Activated CD4-positive, alpha-beta T cell treated with anti-CD3 and anti-CD28 coated beads for 36 hours (primary cell): ENCODE measurements at places on chromosomes 11 and 22.

DNA sequence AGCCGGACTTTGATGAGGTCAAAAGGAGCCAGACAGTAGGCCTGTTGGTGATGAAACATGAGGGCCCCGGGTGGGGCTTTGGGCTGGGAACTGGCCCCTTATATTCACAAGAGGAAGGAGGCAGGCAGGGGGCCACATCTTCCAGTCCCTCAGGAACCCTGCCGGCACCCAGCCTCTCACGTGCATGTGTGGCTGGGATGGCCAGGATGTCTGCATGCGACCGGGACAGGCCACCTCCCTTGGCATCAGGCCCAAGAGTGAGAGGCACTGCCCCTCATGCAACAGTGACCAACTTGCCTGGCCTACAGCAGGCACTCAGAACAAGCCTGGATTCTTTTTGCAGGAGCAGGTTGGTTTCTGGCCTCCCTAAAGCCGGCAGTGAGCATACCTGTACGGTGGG is 5.4 kb downstream of the SLC25A45 start:
- no peak for DNase-seq

DNA sequence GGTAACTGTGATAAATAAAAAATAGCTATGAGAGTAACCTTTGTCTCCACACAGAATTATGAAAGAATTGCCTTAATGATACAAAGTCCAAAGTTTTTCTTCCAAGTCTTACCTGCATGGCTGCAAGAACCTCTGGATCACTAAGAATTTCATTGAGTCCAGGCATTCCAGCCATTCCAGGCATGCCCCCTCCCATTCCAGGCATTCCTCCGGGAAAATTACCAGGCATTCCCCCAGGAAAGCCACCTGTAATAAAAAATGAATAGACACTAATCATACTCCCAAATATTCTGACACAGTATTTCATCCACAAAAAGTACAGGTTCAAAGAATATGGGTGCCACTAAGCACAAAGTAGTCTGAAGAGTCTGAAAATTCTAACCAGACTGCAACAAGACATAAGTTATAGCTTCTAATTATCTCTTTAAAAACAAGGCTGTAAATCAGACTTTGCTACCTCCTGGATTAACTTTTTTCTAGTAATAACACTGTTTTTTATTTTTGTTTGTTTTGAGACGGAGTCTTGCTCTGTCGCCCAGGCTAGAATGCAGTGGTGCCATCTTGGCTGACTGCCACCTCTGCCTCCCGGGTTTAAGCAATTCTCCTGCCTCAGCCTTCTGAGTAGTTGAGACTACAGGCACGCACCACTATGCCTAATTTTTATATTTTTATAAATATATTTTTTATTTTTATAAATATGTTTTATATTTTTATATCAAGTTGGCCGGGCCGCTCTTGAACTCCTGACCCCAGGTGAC is 8.0 kb upstream of the SLC25A17 start:
- DNase-seq = no peak

GRCh38 chr11:113317339-113317738 is 3.0 kb downstream of the TTC12 start:
- no peak for DNase-seq

DNA sequence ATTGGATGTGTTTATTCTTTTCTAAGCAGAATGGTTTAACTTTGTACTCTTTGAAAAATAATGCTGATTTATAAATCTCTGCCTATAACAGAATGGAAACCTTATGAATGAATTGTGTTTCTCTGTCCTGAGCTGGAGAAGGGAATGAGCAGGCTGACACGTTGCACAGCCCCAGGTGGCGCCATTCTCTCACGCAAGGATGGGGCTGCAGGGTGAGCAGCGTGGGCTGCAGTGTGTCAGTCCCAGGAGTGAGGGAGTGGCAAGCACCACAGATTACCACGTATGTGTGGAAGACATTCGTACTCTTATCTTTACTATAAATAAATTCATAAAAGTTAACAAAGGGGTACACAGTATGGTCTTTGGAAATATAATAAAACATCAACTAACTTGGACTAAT is 33.4 kb downstream of the FDX1 start:
- peak; percentile 67 for DNase-seq

DNA sequence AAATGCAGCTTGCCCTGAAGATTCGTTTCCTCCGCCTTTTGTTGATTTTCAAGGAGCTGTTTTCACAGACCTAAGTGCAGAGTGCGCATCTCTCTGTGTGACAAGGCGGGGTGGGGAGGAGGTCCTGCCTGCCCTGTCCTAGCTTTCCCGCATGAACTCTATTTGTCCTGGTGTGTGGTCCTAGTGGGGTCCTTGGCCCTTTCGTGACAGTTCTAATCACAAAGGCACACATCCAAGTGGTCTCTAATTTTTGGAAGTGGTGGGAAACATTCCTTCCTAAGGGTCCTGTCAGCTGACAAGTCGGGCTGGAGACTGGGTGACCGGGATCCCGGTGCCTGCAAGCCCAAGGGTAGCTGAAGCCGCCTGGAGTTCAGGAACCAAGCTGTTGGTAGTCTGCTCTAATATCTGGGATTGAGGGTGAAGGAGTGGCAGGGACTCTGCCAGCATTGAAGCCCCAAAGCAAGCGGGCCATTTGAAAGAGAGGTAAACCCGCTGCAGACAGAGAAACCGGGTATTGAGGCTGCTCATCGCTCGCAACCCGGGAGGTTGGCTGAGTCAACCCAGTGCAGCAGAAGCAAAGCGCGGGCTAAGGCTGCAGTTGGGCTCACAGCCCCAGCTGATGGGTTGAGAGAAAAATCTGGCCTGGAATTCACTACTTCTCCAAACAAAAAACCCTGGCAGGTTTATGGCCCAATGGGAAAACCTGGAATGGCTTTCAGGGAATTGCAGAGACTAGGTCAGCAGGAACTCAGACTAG is 28.1 kb upstream of the FBXO3 start:
- peak; percentile 57 for DNase-seq

DNA sequence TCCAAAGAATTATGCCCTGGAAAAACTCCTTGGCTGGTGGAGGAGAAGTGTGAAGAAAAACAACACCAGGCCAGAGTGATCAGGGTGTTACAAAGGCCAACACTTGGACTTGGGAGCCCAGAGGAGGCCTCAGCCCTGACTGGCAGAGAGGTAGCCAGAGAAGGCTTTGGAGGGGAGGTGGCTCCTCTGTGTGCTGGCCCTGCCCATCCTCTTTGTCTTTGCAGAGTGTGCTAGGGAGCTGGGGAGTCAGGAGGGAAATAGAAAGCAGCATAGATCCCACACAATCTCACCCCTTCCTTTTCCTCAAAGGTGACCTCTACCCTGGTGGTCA is 12.0 kb upstream of the P2RY6 start:
- DNase-seq = no peak

DNA sequence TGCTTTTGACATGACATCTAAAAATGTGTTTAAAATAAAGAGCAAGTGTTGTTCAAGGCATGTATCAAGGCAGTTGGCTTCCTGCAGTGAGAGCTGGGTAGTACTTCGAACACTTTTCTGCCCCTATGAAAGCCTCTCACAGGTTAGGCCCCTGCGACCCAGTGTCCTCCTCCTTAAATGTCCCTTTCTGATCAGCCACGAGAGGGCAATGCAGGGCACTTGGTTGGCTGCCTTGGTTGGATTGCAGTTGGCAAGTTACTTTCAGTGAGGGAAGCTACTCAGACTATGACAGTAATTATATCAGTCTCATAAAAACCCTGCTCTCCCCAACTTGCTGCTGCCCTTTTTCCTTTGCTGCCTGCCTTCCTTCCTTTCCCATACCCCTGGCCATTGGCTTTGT is 743.8 kb downstream of the NTM start:
- DNase-seq = peak; percentile 10

DNA sequence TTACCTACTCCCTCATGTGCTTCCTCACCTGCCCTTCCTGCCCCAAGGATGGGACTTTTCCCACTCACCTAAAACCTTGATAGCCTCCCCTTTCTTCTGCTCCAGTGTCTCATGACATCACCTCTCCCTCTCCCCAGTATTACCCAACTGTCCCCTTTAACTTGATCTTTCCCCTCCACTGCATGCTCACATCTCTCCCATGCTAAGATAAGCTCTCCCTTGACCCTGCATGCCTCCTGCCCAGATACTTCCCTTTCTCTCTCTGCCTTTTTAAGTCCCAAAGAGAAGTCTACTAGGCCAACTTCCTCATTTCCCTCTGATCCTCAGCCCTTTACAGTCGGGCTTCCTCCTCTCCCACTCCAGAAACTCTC is 14.8 kb downstream of the CD3E start:
- DNase-seq = no peak

DNA sequence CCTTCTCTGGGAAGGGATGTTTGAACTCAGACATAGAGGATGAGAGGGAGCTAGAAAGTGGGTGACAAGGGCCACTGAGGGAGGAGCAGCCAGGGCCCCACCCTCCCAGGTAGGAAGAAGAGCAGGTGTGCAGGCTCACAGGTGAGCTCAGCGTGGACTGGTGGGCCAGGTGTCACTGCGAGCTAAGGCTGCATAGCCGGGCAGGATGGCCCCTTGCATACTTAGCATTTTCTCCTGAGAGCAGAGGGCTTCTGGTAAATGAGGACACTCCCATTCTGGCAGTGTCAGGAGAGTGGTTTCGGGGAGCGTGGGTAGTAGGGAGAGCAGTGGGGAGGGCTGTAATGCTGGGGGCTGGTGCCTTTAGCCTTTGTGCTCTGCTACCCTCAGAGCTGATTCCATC is 843.4 kb downstream of the TBC1D22A start:
- no peak for DNase-seq

GRCh38 chr11:115848611-115849010 is 344.4 kb upstream of the CADM1 start:
- DNase-seq = no peak

GRCh38 chr11:64759722-64760719 is at the start of gene PYGM:
Gene PYGM (minus strand): TSS chr11:64759974. CDS start chr11:64759898, 76 bp downstream.
- no peak for DNase-seq

DNA sequence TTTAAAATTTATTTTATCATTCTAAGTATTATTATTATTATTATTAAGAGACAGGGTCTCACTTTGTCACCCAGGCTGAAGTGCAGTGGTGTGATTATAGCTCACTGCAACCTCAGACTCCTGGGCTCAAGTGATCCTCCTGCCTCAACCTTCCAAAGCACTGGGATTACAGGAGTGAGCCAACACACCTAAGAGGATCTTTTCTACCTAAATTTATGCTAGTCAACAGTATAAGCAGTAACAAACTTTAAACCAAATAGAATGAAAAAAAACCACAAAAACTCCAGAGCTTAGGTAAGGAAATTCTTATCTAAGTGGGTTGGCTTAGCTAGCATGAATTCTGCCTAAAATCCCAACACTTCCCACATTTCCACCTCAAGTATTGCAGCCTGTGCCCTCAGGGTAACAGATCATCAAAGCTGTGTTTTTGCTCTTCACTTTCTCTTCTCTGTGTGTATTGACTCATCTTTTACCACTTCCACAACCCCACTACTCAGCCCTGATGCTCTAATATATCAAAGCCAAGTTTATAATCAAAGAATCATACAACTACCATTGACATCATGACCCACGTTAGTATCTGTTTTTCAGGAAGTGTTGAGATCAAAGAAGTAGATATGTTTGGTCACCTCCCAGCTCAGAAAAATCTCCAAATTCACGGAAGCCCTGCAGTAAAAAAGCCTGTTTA is 93.7 kb upstream of the SPON1 start:
- peak; percentile 30 for DNase-seq

DNA sequence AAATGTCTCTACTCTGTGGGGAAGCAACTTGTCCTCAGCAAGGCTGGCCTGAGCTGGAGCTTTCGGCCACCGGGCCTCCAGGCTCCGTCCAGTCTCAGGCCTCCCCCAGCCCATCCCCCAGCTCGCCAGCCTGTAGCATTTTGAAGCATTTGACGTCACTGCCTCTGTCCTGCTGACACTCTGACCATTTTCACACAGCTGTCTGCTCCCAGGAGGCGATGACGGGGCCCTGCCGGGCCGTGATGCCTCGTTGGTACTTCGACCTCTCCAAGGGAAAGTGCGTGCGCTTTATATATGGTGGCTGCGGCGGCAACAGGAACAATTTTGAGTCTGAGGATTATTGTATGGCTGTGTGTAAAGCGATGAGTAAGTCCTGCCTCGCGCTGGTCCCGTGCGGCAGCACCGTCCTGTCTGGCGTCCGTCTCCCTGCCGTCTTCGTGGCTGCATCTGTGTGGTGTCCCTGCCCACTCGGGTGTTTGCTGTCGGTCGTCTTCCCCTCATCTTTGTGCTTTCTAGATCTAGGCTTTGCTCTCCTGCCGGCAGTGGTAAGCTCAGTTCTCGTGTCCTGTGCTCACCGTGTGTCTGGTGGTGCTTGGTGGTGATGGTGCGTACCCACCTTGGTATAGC is 36.1 kb upstream of the ST14 start:
- DNase-seq = no peak

DNA sequence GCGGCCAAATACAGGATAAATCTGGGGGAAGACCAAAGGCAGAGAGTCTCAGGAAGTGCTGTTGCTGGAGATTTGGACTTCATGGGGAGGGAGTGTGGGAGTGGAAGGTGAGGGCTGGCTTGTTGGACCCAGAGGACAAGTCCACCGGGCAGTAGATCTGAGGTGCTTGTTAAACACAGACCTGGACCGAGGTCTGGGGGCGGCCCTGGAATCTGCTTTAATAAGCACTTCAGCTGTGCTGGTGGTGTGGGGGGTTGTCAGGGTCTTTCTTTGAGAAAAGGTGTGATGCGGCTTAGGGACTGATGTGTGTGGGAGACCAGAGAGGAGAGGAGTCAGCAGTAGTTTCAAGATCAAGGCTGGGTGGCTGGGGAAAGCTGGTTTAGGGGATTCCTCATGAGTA is 4.4 kb downstream of the TRMU start:
- DNase-seq = no peak

DNA sequence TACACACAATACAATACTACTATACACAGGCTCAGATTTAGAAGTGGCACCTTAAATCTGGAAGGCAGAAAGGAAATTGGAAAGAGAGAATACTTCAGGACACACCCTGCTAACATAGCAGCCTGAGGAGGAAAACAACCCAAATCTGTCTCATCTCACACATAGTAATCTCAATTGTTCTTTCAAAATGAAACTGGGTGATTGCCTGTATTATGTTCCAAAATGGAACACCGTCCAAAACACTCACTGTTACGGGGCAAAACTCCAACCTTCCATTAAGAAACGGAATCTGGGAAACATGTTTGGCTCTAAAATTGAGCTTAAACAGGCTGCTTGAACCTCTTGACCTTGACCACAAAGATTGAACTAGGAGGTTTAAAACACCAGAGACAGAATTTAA is 572.6 kb downstream of the OPCML start:
- no peak for DNase-seq

- DNase-seq = no peak
Measured at GRCh38 chr11:121448431-121448941, 3.6 kb upstream of the SORL1 start.
